ENCODE measurements at places on chromosomes 3 and 15.
A peak's percentile ranks its signal among the peaks of the same experiment; 100 is the strongest.

GRCh38 chr3:185560676-185561075 is 8.3 kb upstream of the LIPH start:
- H3K27ac ChIP-seq: no peak overlapping the region
- H3K36me3 ChIP-seq: no peaks in the 10 kb centered on the region
- no peak overlapping the region for H3K4me3 ChIP-seq
- H3K4me1 ChIP-seq: peaks cover 6% of the 10 kb centered on the region
- no peak for DNase-seq

- H3K4me1 ChIP-seq: peaks cover 57% of the 10 kb centered on the region
- H3K4me3 ChIP-seq: peak overlapping the region; percentile 40
- peak overlapping the region; percentile 94 for H3K27ac ChIP-seq
- peaks cover 56% of the 10 kb centered on the region for H3K36me3 ChIP-seq
These were observed 1.7 kb downstream of the TLR9 start for GRCh38 chr3:52223449-52224408.

GRCh38 chr3:73056014-73056844 is 5.2 kb upstream of the EBLN2 start:
- H3K27ac ChIP-seq: no peak overlapping the region
- no peaks in the 10 kb centered on the region for H3K36me3 ChIP-seq
- H3K27me3 ChIP-seq: no peaks in the 10 kb centered on the region
- no peaks in the 10 kb centered on the region for H3K4me1 ChIP-seq
- DNase-seq: no peak
- H3K4me3 ChIP-seq: no peak overlapping the region

DNA sequence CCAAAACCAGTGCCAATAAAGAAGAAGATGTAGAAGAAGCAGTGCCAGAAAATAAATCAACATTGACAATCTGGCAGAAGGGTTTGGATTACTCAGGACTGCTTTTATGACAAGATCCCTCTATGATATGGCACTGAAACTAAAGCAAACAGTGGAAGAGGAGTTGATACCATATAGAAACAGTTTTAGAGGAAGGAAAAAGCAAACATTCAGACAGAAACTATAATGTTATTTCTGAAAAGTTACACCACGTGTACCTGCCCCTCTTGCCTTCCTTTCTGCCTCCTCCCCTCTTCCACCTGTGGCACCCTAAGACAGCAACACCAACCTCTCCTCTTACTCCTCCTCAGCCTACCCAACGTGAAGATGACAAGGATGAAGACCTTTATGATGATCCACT is 63.0 kb downstream of the SFMBT1 start:
- no peak overlapping the region for H3K4me3 ChIP-seq
- peaks cover 19% of the 10 kb centered on the region for H3K4me1 ChIP-seq
- H3K36me3 ChIP-seq: no peaks in the 10 kb centered on the region
- no peaks in the 10 kb centered on the region for H3K27me3 ChIP-seq
- DNase-seq: no peak

- H3K36me3 ChIP-seq: no peaks in the 10 kb centered on the region
- DNase-seq: peak; percentile 26
- no peaks in the 10 kb centered on the region for H3K4me1 ChIP-seq
- H3K4me3 ChIP-seq: no peak overlapping the region
These were observed 22.5 kb downstream of the GABRA5 start for GRCh38 chr15:26889298-26889898.

GRCh38 chr3:194485468-194485880 is 1.3 kb downstream of the ATP13A3 start:
- peak overlapping the region; percentile 69 for H3K4me3 ChIP-seq
- peaks cover 22% of the 10 kb centered on the region for H3K4me1 ChIP-seq
- no peak for DNase-seq
- peaks cover 3% of the 10 kb centered on the region for H3K36me3 ChIP-seq
- H3K27ac ChIP-seq: no peak overlapping the region

GRCh38 chr3:196754091-196754981 is 14.7 kb downstream of the PAK2 start:
- no peak overlapping the region for H3K4me3 ChIP-seq
- no peak for DNase-seq

- H3K4me1 ChIP-seq: no peaks in the 10 kb centered on the region
- H3K4me3 ChIP-seq: no peak overlapping the region
- H3K36me3 ChIP-seq: no peaks in the 10 kb centered on the region
- no peak overlapping the region for H3K27ac ChIP-seq
- DNase-seq: no peak
These were observed 190.3 kb upstream of the LMCD1 start for GRCh38 chr3:8311321-8311720.

DNA sequence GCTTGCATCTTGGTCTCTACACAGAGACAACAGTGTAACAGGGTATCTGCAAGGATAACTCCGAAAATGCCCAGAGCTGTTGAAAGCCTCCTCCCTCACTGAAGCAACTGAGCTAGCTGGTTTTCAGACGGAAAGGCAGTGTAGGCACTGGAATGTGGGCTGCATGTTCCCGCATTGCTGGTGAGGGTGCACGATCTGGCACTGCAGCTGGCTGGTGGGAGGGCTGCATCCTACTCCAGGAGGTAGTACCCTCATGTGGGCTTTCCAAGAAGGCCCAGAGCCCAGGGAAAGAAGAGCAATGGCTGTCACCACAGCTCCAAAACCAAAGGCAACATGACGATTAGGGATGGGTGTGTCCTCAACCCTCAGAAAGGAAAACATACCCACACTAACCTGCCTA is 28.7 kb upstream of the RPS17 start:
- no peaks in the 10 kb centered on the region for H3K4me1 ChIP-seq
- H3K4me3 ChIP-seq: no peak overlapping the region
- DNase-seq: no peak
- H3K36me3 ChIP-seq: no peaks in the 10 kb centered on the region
- H3K27me3 ChIP-seq: peaks cover 29% of the 10 kb centered on the region

GRCh38 chr3:52406231-52406661 is 38.7 kb downstream of the SEMA3G start:
- peaks cover 25% of the 10 kb centered on the region for H3K4me1 ChIP-seq
- DNase-seq: no peak
- peaks cover 69% of the 10 kb centered on the region for H3K36me3 ChIP-seq

DNA sequence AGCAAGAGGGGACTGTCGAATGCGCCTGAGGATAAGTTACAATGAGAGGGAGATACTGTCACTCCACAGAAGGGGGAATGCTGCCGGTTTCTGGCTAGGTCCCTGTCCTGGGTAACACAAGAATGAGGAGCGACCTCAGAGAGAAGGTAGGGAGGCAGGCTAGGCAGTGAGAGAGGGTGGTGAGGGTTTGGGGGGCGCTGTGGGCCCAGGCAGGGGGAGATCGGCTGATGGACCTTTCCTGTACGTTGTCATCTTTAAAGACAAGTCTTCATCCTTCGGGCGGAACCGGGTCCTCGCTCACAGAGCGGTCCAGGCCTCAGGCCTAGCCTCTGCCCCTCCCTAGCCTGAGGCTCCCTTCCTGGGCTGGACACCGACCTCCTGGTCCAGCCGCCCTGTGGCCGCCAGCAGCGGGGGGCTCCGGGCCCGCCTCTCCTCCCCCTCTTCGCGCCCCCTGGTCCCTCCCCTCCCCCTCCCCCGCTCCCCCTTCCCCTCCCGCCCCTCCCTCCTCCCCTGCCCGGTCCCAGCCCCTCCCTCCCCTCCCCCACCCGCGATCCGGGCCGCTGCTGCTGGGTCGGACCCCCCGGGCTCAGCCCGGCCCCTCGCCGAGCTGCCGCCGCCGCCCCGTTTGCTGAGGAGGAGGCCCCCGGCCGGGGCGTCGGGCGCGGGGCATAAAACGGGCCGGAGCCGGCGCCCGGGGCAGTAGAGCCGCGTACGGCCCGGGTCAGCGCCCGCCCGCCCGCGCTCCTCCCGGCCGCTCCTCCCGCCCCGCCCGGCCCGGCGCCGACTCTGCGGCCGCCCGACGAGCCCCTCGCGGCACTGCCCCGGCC is at the start of gene CHRD:
CHRD (plus strand) TSS at position 697 of the 827 bp plus-strand sequence. CDS start 265 bp downstream, outside the sequence.
- H3K36me3 ChIP-seq: no peaks in the 10 kb centered on the region
- H3K4me3 ChIP-seq: no peak within 1 kb of the TSS
- peaks cover 3% of the 10 kb centered on the region for H3K4me1 ChIP-seq
- peaks cover 79% of the 10 kb centered on the region for H3K27me3 ChIP-seq

- no peaks in the 10 kb centered on the region for H3K36me3 ChIP-seq
- H3K4me1 ChIP-seq: no peaks in the 10 kb centered on the region
- DNase-seq: no peak
- no peak overlapping the region for H3K4me3 ChIP-seq
These were observed 76.0 kb upstream of the KBTBD8 start for GRCh38 chr3:66922058-66922457.

- H3K27me3 ChIP-seq: no peaks in the 10 kb centered on the region
- H3K36me3 ChIP-seq: no peaks in the 10 kb centered on the region
- H3K4me1 ChIP-seq: no peaks in the 10 kb centered on the region
- no peak overlapping the region for H3K27ac ChIP-seq
- DNase-seq: no peak
These were observed 838.1 kb upstream of the SEMA6D start for GRCh38 chr15:46879032-46879770.

DNA sequence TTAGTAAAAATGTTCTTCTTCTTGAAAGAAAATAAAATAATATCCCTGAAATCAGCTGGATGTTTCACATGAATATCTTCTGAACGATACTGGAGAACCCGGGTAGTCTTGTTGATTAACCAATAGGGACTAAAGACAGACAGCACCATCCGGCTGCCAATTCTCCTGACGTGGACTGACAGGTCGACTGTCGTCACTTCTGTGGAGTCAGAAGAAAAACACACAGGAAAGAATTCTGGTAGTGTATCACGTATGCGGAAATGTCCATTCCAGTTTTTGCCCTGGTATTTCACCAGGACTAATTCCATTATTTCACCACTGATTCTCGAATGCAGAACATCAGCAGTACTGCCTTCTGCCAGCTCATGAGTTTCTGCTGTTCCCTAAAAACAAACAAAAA is 144.6 kb downstream of the VPS13C start:
- no peaks in the 10 kb centered on the region for H3K4me1 ChIP-seq
- no peak for DNase-seq
- no peak overlapping the region for H3K4me3 ChIP-seq
- no peak overlapping the region for H3K27ac ChIP-seq

- no peak overlapping the region for H3K27ac ChIP-seq
- peaks cover 35% of the 10 kb centered on the region for H3K27me3 ChIP-seq
These were observed 1.3 kb upstream of the KLHL40 start for GRCh38 chr3:42683875-42684598.

DNA sequence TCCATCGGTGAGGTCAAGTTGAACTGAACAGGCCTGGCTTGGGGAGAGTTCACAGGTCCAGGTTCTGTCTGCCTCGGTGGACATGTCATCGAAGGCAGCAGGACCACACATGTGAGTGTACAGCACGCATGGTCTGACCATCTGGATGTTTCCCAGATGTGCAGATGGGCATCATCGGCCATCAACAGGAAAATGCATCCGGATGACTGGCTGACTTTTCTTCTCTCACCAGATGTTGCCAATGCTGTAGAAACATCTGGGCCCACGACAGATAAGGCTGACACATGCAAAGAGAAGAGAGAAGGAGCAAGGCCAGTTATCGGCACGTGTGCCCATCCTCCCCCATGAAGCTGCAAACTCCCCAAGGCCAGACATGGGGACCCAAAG is 45.1 kb downstream of the NOX5 start:
- H3K36me3 ChIP-seq: no peaks in the 10 kb centered on the region
- DNase-seq: no peak
- H3K27me3 ChIP-seq: no peaks in the 10 kb centered on the region
- H3K27ac ChIP-seq: no peak overlapping the region

DNA sequence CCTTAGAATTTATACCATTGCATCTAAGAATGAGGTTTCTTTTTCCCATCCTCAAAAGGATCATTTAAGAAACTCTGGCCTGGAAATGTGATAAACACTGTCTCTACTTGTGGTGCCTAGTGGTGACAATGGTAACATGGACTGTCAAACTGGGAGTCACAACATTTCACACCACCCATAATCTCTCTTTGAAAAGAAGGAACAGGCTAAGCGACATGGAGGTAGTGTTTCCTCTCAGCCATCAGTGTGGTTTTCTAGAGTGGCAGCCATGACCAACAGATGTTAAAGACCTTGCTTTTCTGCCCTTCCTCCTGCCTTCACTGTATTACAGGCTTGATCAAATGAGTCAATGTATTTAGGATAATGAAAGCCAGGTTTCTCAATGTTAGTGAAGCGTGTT is 283.1 kb upstream of the STAC start:
- DNase-seq: no peak
- H3K27me3 ChIP-seq: no peaks in the 10 kb centered on the region
- no peaks in the 10 kb centered on the region for H3K36me3 ChIP-seq
- H3K27ac ChIP-seq: no peak overlapping the region

GRCh38 chr3:175807175-175807574 is 948.0 kb downstream of the NAALADL2 start:
- H3K27me3 ChIP-seq: no peaks in the 10 kb centered on the region
- DNase-seq: no peak
- no peak overlapping the region for H3K4me3 ChIP-seq
- H3K4me1 ChIP-seq: no peaks in the 10 kb centered on the region
- H3K36me3 ChIP-seq: no peaks in the 10 kb centered on the region

DNA sequence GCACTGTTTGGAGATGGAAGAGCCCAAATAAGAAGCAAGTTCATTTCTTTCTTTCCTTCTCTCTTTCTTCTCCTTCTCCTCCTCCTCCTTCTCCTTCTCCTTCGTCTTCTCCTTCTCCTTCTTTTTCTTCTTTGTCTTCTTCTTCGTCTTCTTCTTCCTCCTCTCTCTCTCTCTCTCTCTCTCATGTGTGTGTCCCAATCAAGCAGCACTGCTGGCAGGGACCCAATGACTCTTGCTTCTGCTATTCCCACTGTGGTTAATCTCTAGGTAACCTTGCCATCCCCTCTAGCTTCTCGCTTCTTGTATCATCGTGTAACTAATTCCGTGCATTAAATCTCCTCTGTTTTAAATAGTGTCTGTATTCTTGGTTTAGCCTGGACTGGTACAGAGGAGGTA is 26.1 kb upstream of the ZNF280D start:
- no peak for DNase-seq
- no peaks in the 10 kb centered on the region for H3K36me3 ChIP-seq
- no peak overlapping the region for H3K4me3 ChIP-seq
- no peaks in the 10 kb centered on the region for H3K4me1 ChIP-seq
- H3K27me3 ChIP-seq: no peaks in the 10 kb centered on the region

DNA sequence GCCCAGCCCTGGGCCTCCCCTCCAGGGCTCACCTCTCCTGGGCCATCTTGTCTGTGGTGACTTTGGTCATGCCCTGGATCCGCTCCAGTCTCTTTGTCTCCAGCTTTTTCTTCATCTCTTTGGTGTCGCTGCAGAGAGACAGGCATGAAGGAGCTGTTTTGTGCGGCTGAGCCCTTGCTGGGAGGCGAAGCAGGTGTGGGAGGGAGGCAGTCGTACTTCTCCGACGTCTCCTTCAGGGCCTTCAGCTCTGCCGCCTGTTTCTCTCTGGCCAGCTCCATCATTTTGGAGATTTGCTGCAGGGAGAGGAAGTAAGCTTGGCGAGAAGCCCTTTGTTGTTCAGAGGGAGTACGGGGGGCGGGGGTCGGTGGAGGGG is 7.7 kb upstream of the ANKRD63 start:
- H3K4me3 ChIP-seq: no peak overlapping the region
- no peak overlapping the region for H3K27ac ChIP-seq
- no peak for DNase-seq
